ENCODE measurements at places on chromosomes 16 and 17.

DNA sequence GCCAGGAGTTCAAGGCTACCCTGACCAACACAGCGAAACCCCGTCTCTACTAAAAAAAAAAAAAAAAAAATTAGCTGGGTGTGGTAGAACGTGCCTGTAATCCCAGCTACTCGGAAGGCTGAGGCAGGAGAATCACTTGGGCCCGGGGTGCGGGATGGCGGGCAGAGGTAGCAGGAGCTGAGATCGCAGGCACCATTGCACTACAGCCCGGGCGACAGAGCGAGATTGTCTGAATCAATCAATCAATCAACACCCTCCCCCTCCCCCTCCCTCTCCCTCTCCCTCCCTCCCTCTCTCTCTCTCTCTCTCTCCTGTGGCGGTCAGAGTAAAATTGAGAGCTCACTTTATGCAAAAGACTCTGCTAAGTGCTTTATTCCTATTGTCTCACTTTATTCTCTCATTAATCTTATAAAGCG, 1.2 kb downstream of the HSDL1 start:
- DNase-seq = no peak

- DNase-seq = no peak
Measured at GRCh38 chr17:49939318-49939717, 29.7 kb upstream of the DLX4 start.

- no peak for DNase-seq
Measured at GRCh38 chr16:11682655-11683096, 14.4 kb downstream of the SNN start.

GRCh38 chr16:80016731-80017326, 416.3 kb upstream of the MAF start:
- DNase-seq = no peak

DNA sequence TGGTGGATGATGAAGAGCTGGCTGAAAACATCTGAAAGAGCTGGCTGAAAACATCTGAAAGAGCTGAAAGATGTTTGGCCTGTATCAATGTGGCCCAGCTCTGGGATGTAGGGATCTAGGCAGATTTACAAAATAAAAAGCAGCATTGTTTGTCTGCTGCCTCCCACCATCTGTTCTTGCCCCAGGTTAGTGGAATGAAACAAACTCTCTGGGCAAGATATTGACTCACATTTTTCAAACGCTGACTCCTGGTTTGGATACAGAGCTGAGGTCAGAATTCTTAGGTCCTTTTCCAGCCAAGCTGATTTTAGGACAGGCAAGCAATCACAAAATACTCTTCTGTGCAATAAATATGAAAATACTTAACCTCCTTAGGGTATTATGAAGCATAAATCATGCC, 139.0 kb downstream of the STX8 start:
- DNase-seq = peak; percentile 69

GRCh38 chr17:27390540-27390939, 65.7 kb upstream of the KSR1 start:
- no peak for DNase-seq

GRCh38 chr17:19426631-19427030, 15.6 kb downstream of the RNF112 start:
- no peak for DNase-seq

DNA sequence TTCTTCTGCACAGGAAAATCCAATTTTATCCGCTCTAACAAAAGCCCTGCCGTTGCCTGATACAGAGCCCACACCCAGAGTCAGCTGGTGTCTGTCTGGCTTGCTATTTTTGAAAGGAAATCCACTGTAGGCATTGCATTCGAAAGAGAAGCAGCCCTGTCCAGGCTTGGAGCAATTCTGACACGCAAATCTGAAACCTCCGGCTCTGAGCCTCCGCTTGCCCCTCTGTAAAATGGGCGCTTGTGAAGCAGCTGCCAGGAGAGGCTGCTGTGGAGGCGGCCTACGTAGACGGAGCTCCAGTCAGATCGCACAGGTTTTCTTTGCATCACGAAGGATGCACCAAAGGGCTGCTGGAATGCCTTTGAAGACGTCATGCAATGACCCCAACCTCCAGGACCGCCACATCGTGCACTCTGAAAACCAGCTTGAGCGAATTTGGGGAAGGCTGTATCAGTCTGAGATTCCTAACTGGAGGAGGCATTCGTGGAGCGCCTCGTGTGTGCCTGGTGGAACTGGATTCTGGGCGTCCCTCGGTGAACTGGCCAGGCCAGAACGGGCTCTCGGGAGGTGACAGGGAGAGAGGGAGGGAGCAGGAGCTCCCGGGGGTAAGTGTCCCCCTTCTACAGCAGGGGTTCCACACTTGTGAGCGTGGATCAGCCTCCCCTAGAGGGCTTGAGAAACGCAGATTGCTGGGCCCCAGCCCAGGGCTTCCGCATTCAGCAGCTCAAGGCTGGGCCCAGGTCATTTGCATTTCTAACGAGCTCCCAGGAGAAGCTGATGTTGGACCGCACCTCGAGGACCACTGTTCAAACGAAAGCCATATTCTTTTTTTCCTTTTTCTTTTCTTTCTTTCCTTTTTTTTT, 215.5 kb downstream of the MRTFB start:
- DNase-seq = peak; percentile 77

DNA sequence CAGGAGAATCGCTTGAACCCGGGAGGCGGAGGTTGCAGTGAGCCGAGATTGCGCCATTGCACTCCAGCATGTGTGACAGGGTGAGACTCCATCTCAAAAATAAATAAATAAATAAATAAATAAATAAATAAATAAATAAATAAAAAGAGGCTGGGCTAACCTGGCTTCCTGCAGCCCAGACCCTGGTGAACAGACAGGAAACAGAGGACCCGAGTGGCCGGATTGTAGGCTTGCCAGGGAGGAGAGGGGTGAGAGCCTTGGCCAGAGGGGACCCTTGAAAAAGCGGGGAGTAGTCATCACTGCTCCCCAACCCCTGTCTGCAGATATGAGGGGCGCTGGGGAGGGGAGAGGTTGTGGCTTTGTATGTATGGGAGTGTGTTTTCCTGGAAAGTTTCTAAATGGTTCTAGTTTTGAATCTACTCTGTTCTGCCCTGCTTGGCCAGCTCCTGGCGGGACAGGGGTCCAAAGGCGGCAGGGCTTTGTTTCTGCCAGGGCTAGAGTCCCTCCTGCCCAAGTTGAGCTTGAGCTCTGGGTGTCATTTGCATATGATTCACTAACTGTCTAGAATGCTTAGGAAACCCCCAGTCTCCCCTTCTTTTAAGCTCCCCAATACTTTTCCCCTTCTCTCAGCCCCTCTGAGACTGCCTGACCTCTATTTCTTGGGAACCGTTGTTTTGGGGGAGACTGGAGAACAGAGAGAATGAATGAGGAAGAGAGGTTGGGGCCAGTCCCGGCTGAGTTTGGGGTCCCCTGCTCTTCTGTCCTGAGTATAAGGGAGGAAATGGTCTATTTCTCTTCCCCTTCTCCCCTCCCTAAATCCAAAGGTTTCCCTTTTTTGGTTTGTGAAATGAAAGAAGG, 16.4 kb downstream of the RARA start:
- DNase-seq = no peak

DNA sequence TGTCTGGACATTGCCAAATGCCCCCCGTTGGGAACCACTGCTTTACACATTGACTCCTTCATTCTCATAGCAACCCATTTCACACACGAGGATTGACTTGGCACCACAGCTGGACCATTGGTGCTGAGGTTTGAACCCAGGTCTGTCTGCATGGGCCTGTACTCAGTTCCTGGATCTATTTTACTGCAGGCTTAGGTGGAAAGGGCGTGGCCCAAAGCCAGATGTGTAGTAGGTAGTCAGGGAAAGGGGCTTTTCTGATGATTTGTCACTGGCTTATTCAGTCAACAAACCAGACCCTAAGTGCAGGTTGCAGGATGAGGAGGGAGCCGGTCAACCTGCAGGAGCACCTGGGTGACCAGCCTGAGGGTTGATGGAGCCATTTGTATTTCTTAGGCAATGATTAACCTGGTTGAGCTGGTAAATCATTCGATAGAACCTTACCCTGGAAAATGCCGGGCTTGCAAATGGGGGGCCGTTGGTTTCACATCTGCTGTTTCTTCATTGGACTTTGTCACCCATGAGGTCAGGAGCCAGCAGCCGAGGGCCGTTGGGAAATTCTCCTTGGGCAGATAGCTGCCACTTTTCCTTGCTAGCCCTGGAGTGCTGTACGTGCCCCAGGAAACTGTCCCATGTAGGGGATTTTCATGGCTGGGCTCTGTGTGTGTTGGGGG, 104.4 kb downstream of the CMIP start:
- DNase-seq = no peak

GRCh38 chr17:14301279-14302090, 604 bp downstream of the HS3ST3B1 start:
- DNase-seq = no peak

DNA sequence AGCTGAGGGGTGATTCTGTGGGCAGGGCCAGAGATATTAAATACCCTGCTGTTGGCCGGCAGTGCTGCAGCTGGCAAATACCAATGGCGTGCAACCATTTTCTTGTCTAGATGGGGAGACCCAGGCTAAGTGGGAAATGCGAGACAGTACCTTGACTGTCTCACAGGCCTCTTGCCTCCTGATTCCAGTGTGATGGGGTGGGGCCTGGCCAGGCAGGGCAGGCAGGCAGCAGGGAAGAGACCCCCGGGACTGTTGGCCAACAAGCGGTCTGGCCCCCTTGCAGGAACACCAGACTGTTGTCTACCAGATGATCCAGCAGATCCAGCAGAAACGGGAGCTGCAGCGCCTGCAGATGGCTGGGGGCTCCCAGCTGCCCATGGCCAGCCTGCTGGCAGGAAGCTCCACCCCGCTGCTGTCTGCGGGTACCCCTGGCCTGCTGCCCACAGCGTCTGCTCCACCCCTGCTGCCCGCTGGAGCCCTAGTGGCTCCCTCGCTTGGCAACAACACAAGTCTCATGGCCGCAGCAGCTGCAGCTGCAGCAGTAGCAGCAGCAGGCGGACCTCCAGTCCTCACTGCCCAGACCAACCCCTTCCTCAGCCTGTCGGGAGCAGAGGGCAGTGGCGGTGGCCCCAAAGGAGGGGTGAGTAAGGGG, 5.7 kb upstream of the CISD3 start:
- DNase-seq = peak; percentile 20

- DNase-seq = no peak
Measured at GRCh38 chr17:45246861-45247428, 14.9 kb downstream of the SPATA32 start.

GRCh38 chr16:56781528-56781961, 51.6 kb downstream of the NUP93 start:
- no peak for DNase-seq

DNA sequence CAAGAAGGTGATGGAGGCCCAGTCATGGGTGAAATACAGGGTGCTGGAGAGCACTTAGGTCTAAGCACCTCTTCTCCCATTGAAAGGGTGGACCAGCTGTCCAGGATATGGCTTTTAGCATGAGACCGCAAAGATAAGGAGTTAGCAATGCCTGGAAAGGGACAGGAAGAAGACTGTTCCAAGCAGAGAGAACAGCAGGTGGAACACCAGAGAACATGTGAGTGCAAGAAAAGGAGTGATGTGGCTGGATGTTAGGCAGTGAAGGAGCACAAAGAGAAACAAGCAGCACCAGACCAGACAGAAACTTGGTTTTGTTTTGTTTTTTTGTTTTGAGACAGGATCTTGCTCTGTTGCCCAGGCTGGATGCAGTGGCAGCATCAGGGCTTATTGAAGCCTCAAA, 45.4 kb upstream of the CCL1 start:
- DNase-seq = no peak

Measured in skin of body (tissue), 3 donors.